ENCODE measurements at places on chromosomes 6 and 20. TPM values are rescaled to one million over a fixed set of nuclear protein-coding genes. Genes with fewer than 3 reads are reported as not detected.

Gene DLK2
- total RNA-seq, result 0.68 TPM

Gene NCR2
- not detected for total RNA-seq

Gene ARMH2
- total RNA-seq, result not detected

Gene ARMC12
- 0.25 TPM for total RNA-seq

Gene SNAI1
- 9.1 TPM for total RNA-seq

Gene SCRT2
- not detected for total RNA-seq

Gene AP5S1
- 12.6 TPM for total RNA-seq

Gene ZSCAN31
- total RNA-seq, result 1.1 TPM

Gene TASP1
- total RNA-seq, result 10.8 TPM

Gene PRDM13
- total RNA-seq, result not detected

Gene PI3
- total RNA-seq, result not detected

Gene EIF2S2
- 122 TPM for total RNA-seq

Gene HMGCLL1
- total RNA-seq, result 0.24 TPM

Gene COL9A3
- total RNA-seq, result 43.0 TPM

Gene RIPOR2
- 0.29 TPM for total RNA-seq

Gene XRN2
- 68.2 TPM for total RNA-seq

Gene DEFB124
- total RNA-seq, result not detected

GRCh38 chr20:35001596-35002362 lies 46.1 kb downstream of the MYH7B start:
- no peak overlapping the region for H3K27ac ChIP-seq
- H3K27me3 ChIP-seq, result no peaks in the 10 kb centered on the region
- no peak for DNase-seq
- no peaks in the 10 kb centered on the region for H3K4me1 ChIP-seq
- no peak overlapping the region for H3K4me3 ChIP-seq
- peaks cover 12% of the 10 kb centered on the region for H3K36me3 ChIP-seq

- H3K4me1 ChIP-seq, result no peaks in the 10 kb centered on the region
- DNase-seq, result no peak
- no peak overlapping the region for H3K27ac ChIP-seq
- H3K4me3 ChIP-seq, result no peak overlapping the region
- H3K36me3 ChIP-seq, result no peaks in the 10 kb centered on the region
Measured at GRCh38 chr6:71088166-71088565, 131.3 kb upstream of the B3GAT2 start.

DNA sequence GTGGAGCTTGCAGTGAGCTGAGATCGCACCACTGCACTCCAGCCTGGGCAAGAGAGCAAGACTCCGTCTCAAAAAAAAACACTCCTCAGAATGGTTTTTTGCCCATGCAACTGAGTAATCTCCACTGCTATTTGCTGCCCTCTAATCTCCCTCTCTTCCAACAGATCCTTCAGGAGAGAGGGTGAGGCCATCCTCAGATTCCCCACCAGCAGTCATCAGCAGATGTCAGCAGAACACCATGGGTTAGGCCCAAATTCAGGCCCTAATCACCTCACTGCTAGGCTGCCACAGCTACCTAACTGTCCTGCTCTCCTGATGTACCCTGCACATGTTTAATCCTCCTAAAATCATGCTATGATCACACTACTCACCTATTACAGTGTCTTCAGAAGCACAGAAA lies 63.2 kb upstream of the BEND6 start:
- peaks cover 10% of the 10 kb centered on the region for H3K4me1 ChIP-seq
- H3K27ac ChIP-seq, result peak overlapping the region; percentile 96

- no peaks in the 10 kb centered on the region for H3K36me3 ChIP-seq
- H3K4me3 ChIP-seq, result no peak overlapping the region
Measured at GRCh38 chr20:48728042-48728825, 99.6 kb downstream of the PREX1 start.

- no peak for DNase-seq
- H3K4me1 ChIP-seq, result peaks cover 41% of the 10 kb centered on the region
- peak overlapping the region; percentile 3 for H3K27ac ChIP-seq
Measured at GRCh38 chr6:44651604-44652003, 264.1 kb downstream of the CDC5L start.

- H3K27me3 ChIP-seq, result no peaks in the 10 kb centered on the region
- peaks cover 38% of the 10 kb centered on the region for H3K4me1 ChIP-seq
- H3K36me3 ChIP-seq, result no peaks in the 10 kb centered on the region
- no peak for DNase-seq
Measured at GRCh38 chr6:41637194-41638001, 870 bp upstream of the MDFI start.

DNA sequence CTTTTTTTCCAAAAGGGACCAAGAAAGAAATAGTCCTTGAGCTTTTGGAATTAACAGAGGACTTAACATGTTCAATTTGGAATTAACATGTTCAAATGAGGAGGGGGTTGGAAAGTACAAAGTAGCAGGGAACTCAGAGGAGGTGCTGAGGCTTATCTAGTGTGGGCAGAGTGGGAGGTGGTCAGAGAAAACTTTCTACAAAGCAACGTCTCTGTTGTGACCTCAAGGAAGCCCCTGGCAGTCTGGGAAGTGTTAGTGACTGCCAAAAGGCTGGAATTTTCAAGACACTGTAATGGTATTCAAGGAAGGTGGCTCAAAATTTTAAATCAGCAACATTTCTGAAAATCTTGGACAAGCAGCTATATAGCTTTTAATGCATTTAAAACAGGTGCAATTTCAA lies 7.3 kb downstream of the ECI2 start:
- no peaks in the 10 kb centered on the region for H3K27me3 ChIP-seq
- H3K4me1 ChIP-seq, result peaks cover 42% of the 10 kb centered on the region
- peak; percentile 50 for DNase-seq
- peaks cover 26% of the 10 kb centered on the region for H3K36me3 ChIP-seq
- peak overlapping the region; percentile 58 for H3K27ac ChIP-seq

DNA sequence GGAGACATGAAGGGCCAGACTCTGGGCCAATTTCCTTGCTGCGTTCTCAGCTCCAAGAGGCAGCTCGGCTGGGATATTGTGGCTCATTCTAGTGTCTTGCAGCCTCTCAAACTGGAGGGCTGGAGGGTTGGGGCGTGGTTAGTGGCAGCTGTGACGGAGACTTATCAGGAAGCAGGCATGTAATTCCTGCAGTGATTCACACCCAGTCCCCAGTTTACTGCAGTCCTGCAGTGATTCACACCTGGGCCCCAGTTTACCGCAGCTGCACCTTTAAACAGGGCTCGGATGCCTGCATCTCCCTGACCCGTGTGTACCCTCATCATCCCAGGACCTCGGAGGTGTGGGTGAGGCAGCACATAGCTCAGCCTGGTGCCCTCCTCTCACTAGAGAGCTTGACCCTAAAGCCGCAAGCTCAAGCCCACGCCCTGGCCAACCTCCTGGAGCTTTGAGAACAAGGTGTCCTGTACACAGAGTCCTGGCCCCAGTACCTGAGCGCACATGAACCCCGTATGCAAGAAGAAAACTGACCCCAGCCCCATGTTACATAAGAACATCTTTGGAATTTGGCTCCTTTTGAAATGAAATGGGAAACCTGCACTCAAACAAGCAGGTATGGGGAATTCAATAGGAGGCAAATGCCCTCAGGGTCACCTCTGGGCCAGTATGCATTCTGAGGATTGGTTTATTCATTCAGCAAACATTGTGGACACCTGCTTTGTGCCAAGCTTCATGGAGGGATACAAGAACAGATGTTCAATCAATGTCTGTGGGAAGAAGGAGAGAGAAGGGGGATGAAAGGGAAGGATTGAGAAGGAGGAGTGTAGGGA lies 55.3 kb upstream of the FAM83D start:
- H3K4me1 ChIP-seq, result no peaks in the 10 kb centered on the region
- peaks cover 4% of the 10 kb centered on the region for H3K27me3 ChIP-seq
- DNase-seq, result no peak
- H3K27ac ChIP-seq, result no peak overlapping the region
- H3K36me3 ChIP-seq, result no peaks in the 10 kb centered on the region

DNA sequence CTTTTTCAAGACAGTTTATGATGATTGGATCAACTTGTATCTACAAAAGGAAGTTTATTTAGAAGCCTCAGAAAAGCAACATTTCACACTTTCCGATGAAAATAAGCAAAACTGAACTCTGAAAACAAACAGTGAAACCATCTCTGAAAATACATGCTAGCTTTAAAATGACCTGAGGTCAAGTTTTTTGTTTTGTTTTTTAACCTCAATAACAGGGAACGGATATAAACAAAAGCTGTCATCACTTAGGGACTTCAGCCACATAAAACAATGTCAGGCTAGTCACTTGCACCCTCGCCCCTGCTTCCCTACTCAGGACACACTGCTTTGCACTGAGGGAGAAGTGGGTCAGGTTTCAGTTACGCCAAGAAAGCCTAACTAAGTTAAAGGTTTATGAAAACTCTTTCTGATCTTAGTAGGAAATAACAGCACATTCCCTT lies 11.6 kb downstream of the BACH2 start:
- H3K27ac ChIP-seq, result peak overlapping the region; percentile 92
- H3K4me1 ChIP-seq, result peaks cover 22% of the 10 kb centered on the region
- peak overlapping the region; percentile 39 for H3K4me3 ChIP-seq
- DNase-seq, result no peak

GRCh38 chr6:151240791-151241642 lies 1.2 kb downstream of the AKAP12 start:
- H3K36me3 ChIP-seq, result no peaks in the 10 kb centered on the region
- H3K27me3 ChIP-seq, result no peaks in the 10 kb centered on the region
- peak overlapping the region; percentile 80 for H3K4me3 ChIP-seq
- peak; percentile 85 for DNase-seq
- peak overlapping the region; percentile 75 for H3K27ac ChIP-seq

DNA sequence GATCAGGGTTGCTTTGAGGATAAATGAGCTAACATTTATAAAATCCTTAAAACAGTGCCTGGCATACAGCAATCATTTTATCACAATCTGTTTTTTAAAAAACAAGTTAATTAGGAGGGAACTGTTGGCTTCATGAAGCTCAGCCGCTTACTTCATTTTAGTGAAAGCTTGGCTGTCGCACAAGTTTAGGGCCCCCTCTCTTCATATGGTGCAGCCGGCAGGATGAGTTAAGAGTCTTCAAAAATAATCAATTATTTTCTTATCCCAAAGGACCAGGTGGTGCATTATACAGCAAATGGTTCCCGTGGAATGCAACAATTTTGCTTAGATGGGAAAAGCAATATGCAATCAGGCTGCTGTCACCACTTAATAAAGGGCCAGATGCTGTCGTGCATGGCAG lies 57.4 kb upstream of the PROKR2 start:
- H3K27me3 ChIP-seq, result no peaks in the 10 kb centered on the region
- H3K4me1 ChIP-seq, result no peaks in the 10 kb centered on the region
- H3K27ac ChIP-seq, result no peak overlapping the region
- H3K36me3 ChIP-seq, result no peaks in the 10 kb centered on the region
- H3K4me3 ChIP-seq, result no peak overlapping the region
- DNase-seq, result no peak

DNA sequence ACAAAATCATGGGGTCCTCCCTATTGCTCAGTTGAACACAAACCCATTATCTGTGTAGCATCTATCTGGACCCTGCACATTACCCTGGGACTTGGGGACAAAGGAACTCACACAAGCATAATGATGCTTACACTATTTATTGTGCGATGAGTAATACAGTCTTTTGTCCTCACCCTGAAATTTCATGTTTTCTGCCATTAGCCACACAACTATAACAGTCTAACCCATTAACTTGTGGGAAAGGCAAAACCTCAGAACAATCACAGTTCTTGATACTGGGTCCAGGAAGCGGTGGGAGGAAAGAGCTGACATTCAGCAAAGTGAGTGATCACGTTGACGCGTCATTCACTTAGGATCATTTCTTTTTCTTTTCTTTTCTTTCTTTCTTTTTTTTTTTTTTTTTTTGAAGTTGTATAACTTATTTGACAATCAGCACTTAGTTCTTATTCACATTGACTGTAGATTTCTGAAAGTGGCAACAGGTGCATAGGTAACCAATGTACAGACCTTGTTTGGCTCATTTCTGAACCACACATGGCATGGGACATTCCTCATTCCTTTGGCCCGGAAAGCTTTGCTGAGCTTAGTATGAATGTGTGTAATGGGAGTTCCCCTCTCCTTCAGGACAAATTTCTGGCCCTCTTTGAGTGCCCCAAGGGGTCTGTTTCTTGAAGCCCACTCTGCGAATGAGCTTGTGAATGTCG lies 94.8 kb upstream of the CNKSR3 start:
- H3K27me3 ChIP-seq, result peaks cover 3% of the 10 kb centered on the region
- no peak overlapping the region for H3K4me3 ChIP-seq
- peak; percentile 80 for DNase-seq
- H3K36me3 ChIP-seq, result no peaks in the 10 kb centered on the region
- no peak overlapping the region for H3K27ac ChIP-seq

DNA sequence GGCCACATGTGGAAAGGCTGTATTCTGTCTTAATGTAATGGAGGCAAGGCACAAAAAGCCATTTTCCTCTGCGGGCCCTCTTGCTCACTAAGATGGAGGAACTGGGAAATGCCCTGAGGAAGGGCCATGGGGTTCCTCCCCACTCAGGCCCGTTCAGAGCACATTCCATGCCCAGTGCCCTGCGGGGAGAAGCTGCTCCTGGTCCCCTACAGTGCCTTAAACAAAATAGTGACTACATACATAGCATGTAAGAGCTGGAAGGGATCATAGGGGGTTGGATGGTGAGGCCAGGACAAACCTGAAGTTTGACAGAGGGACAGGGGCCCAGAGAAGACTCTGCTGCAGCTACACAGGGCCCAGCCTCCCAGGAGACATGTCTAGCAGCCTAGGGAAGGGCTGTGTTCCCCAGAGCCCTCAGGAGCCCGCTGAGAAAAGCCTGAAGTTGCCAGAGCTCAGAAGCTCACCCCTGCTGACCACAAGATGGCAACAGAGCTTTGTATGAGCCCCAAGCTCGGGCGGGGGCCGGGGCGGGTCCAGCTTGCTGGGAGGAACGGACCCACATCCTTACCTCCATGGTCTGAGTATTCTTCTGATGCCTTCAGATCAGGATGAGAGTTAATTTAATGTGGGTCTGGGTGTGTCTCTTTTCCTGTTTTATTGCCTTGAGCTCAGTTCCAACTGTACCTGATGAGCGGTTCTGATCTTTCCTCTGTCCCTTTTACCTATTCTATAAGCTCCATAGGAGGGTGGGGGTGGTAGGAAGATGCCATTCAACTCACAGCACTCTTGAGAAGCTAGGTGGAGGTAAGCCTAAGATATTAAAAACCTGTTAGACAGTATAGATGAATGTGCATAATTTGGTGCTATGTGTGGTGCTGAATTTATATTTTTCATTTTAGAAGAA lies 242.9 kb downstream of the CDC5L start:
- no peaks in the 10 kb centered on the region for H3K27me3 ChIP-seq
- DNase-seq, result peak; percentile 63
- H3K36me3 ChIP-seq, result no peaks in the 10 kb centered on the region
- H3K4me1 ChIP-seq, result peaks cover 11% of the 10 kb centered on the region

GRCh38 chr6:14618759-14619418 lies 501.3 kb downstream of the CD83 start:
- peaks cover 2% of the 10 kb centered on the region for H3K27me3 ChIP-seq
- DNase-seq, result no peak
- H3K4me3 ChIP-seq, result no peak overlapping the region

GRCh38 chr6:133891149-133891926 lies 2.4 kb downstream of the TCF21 start:
- DNase-seq, result no peak
- H3K36me3 ChIP-seq, result no peaks in the 10 kb centered on the region
- no peak overlapping the region for H3K27ac ChIP-seq

DNA sequence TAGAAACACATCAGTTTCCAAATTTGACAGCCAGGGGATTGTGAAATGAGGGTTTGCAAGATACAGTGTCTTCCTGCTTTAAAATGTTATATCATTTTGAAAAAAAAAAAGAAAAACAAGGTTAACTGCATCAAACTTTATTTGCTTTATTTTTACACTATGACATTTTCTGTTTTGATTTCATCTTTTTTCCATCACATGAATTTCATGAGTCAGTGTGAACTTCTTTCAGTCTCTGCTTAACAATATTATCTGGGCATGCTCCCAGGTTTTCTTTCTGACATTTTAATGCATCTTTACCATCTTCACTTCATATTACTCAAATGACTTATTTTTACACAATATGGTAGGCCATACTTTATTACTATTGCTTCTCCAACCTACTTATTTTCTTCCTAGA lies 1.9 kb downstream of the NCOA7 start:
- no peak overlapping the region for H3K4me3 ChIP-seq
- peaks cover 26% of the 10 kb centered on the region for H3K4me1 ChIP-seq
- no peaks in the 10 kb centered on the region for H3K36me3 ChIP-seq
- DNase-seq, result peak; percentile 39
- no peak overlapping the region for H3K27ac ChIP-seq
